ENCODE measurements at places on chromosomes 2 and 18.

- DNase-seq: no peak
Observed at GRCh38 chr2:175687465-175687864, 314.6 kb downstream of the LNPK start.

DNA sequence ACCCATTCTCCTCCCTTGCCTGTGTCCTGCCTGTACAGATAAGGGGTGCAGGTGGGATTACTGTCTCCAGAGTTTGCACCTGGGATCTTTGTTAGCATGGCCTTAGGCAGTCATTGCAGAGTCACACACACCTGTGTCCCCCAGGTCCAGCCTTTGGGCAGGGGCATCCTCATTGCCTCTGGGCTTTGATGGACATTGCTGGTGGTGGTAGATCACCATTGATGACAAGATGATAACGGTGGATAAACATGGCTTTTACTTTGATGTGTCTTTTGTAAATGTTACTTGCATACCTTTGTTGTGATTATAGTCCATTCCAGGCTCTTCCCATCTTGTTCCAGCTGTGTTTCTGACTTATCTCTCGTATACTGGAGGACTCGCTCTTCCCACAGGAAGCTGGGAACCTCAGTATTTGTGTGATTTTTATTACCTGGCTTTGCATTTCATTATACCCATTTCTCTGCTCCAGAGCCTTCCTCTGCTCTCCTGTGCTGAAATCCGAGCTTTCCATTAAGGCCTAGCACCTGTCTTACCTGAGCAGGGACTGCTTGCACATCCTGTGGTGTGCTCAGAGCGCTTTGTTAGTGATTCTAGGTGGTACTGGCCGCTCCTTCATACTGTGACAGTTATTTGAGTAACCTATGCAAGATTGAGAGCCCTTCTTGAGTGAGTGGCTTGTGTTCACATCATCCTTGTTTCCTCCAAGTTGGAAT is 79.2 kb downstream of the PTPRM start:
- DNase-seq: no peak

DNA sequence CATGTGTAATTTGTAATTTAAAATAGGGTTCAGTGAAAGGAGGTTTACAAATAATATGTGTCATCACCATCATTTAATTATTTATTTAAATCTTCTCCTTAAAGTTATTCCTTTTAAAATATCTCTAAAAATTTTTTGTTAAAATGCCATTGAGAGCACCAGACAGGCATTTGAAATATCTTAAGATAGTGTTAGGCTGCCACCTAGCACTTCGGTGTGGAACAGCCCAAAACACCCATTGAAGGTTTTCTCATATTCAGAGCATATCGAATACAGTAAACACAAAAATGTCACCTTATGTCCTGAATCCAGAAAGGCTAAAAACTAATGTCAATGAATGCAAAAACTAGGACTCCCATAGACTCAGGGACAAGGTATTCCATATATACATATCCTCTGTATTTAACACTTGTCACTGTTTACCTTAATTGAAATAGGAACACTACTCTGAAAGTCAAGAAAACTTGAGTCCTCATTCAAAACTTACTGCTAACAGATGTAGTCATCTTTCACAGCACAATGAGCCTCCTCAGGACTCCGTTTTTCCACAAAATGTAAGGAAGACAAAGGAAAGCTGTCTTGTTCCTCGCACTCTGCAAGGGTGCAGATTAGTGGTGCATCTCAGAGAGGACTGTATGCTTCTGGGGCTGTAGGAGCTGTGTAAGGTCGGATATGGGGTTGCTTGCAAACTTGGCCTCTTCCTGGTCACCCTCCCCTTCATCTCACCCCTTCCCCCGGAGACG is 329.5 kb downstream of the PAX3 start:
- DNase-seq: peak; percentile 9

DNA sequence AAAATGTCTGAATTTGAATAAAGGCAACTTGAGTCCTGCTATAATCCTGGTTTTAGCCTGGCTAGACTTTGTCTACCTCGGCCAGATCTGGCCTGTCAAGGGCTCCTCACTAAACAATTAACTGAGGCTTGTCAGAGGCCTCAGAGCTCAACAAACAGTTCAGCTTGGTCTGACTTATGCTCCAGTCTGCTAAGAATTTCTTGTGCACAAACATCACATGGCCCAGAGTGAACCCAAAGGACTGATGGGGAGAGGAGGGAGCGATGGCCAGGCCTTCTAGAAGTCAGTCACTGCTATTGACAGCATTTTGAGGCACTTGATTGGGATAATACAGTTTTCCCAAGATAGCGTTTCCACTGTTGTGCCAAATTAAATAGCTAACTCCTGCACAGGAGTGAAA is 555.1 kb upstream of the ID2 start:
- DNase-seq: no peak

DNA sequence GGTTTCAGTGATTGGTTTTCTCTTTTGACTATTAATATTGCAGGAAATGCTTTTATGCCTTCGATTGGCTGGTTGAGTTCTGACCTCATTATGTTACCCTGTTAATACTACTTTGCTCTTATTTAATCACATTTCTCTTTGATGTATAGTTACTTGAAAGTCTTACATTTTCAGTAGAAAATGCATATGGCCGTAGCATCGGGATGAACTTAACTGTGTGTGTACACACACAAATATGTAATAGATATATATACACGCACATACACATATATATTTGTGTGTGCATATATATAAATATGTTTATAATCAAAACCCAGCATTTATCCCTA is 1.6 kb downstream of the EPC2 start:
- DNase-seq: no peak

- no peak for DNase-seq
Observed at GRCh38 chr2:98709535-98709934, 21.4 kb downstream of the MGAT4A start.

DNA sequence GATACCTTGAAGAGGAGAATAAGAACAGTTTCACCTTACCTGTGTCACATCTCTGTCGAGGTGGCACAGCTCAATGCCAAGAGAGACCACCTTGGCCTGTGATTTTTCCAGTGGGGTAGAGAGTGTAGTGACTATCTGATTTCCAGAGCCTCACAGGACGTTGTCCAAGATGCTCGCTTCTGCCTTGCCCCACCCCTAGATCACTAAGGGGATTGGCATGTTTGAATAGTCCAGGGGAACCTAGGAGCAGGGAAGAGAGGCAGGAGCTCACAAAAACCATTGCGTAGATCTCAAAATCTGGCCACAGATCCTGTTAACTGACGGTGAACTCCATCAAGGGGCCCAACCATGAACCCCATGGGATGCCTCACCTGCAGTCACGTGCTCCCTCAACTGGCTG is 24.2 kb downstream of the TMEM178A start:
- DNase-seq: no peak

DNA sequence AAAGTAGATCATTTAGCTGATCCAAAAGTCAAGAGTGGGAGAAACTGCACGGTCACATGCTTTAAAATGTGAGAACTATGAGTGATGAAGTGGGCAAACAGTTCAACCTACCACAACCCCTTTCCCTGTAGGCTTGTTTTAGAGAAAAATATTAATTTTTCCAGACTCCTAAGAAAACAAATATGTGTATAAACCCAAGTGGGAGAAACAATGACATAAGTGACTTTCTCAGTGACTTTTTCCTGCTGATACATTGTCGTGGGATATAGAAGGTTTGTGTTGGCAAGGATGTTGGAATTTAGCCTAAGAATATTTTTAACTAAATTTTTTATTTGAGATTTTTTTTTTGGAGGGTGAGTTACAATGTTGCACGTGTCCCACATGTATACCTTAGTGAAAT is 321.7 kb downstream of the FIGN start:
- DNase-seq: no peak

DNA sequence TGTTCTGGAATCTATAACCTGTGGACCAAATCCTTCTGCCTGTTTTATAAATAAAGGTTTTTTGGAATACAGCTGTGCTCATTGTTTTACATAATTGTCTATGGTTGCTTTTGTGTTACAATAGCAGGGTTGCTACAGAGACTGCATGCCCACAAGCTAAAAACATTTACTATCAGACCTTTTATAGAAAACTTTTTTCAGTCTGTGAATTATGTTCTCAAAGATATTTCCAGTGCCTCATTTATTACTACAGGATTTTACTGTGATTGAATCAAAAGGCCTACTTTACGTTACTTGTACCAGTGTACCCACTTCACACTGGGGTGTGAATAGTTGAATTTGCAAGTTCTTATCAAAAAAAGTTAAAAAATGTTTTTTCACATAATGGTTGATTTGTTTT is 7.0 kb downstream of the KIAA1328 start:
- no peak for DNase-seq

DNA sequence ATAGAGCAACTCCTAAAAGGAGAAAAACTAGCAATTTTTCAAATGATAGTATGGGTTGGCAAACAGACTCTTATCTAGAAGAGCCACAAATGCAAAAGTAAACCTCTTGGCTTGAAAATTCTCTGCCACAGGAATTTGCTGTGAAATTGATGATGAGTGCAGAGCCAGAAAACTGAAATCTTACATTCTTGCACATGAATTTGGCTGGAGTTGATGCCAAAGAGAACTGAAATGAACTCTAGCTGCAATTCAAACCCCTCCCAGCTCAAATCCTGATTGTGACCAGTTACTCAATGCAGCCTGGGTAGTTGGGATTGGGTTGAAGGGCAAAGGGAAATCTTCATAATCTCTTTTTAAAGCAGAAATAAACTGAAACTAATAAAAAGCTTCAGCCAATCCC is 266.6 kb downstream of the PDE11A start:
- DNase-seq: no peak

- peak; percentile 43 for DNase-seq
Observed at GRCh38 chr18:46891742-46892214, 25.5 kb downstream of the PIAS2 start.

- DNase-seq: no peak
Observed at GRCh38 chr2:60054571-60055340, 498.7 kb downstream of the BCL11A start.

GRCh38 chr18:3348176-3348575 is 86.2 kb downstream of the MYL12B start:
- DNase-seq: no peak

DNA sequence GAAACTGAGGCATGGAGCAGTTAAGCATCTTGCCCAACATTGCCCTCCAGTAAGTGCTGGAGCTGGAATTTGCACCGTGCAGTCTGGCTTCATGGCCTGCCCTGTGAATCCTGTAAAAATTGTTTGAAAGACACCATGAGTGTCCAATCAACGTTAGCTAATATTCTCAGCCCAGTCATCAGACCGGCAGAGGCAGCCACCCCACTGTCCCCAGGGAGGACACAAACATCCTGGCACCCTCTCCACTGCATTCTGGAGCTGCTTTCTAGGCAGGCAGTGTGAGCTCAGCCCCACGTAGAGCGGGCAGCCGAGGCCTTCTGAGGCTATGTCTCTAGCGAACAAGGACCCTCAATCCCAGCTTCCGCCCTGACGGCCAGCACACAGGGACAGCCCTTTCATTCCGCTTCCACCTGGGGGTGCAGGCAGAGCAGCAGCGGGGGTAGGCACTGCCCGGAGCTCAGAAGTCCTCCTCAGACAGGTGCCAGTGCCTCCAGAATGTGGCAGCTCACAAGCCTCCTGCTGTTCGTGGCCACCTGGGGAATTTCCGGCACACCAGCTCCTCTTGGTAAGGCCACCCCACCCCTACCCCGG is 1.3 kb downstream of the PROC start:
- DNase-seq: no peak

GRCh38 chr2:20525041-20526035 is 78.5 kb downstream of the RHOB start:
- DNase-seq: no peak

DNA sequence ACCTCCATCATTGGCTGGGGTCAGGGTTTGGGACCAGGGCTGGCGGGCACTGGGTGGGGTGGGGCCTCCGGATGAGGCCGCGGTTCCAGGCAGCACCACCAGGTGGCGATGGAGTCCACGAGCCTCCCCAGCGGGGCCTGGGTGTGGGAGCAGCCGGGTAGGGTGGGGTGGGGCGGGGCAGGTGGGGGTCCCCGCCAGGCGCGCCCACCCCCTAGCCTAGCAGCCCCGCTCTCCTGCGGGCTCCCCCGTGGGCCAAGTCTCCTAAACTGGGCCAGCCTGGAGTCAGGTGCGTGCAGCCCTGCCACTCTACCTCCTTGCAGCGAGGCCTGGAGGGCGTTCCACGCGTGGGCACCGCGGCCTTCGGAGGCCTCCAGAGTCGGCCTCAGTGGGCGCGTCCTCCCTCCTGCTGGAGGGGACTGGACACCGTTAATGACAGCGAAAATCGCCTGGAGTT is 187.5 kb downstream of the TWIST2 start:
- peak; percentile 72 for DNase-seq

GRCh38 chr2:235672720-235673119 is 178.9 kb downstream of the AGAP1 start:
- no peak for DNase-seq
